Esophagus muscularis mucosa (tissue), 4 donors: ENCODE measurements at places on chromosomes 13 and 19. TPM values are rescaled to one million over a fixed set of nuclear protein-coding genes. Genes with fewer than 3 reads are reported as not detected.

- peaks cover 39% of the 10 kb centered on the region for H3K4me1 ChIP-seq
- no peaks in the 10 kb centered on the region for H3K36me3 ChIP-seq
- H3K4me3 ChIP-seq = no peak overlapping the region
- no peaks in the 10 kb centered on the region for H3K27me3 ChIP-seq
Observed at GRCh38 chr19:18294467-18294864, 13.0 kb upstream of the JUND start.

- no peaks in the 10 kb centered on the region for H3K4me1 ChIP-seq
- H3K27ac ChIP-seq = no peak overlapping the region
- H3K27me3 ChIP-seq = no peaks in the 10 kb centered on the region
- no peak overlapping the region for H3K4me3 ChIP-seq
- DNase-seq = no peak
Observed at GRCh38 chr13:97189928-97190327, 32.2 kb upstream of the MBNL2 start.

- H3K4me3 ChIP-seq = no peak overlapping the region
- H3K27me3 ChIP-seq = no peaks in the 10 kb centered on the region
- no peak for DNase-seq
- no peaks in the 10 kb centered on the region for H3K4me1 ChIP-seq
Observed at GRCh38 chr13:25541434-25542123, 169.8 kb downstream of the ATP8A2 start.

DNA sequence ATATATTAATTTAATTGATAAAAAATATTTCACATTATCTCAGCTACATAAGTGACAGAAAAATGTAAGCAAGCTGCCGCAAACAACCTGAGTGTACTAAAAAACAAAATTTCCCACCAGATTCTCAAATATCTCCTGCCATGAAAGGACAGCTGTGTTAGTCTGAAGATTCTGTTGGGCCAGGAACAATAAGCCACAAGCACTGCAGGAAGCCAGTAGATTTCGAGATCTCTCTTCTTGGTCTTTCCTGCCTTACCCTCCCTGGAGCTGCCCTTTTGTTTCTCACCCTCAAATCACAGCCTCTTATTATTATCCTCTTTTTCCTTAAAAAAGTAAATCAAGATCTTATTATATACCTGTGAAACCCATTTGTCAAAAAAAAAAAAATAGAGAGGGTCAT lies 165.6 kb downstream of the EFNB2 start:
- H3K27ac ChIP-seq = no peak overlapping the region
- no peak overlapping the region for H3K4me3 ChIP-seq
- no peaks in the 10 kb centered on the region for H3K36me3 ChIP-seq
- peaks cover 9% of the 10 kb centered on the region for H3K4me1 ChIP-seq
- no peaks in the 10 kb centered on the region for H3K27me3 ChIP-seq

DNA sequence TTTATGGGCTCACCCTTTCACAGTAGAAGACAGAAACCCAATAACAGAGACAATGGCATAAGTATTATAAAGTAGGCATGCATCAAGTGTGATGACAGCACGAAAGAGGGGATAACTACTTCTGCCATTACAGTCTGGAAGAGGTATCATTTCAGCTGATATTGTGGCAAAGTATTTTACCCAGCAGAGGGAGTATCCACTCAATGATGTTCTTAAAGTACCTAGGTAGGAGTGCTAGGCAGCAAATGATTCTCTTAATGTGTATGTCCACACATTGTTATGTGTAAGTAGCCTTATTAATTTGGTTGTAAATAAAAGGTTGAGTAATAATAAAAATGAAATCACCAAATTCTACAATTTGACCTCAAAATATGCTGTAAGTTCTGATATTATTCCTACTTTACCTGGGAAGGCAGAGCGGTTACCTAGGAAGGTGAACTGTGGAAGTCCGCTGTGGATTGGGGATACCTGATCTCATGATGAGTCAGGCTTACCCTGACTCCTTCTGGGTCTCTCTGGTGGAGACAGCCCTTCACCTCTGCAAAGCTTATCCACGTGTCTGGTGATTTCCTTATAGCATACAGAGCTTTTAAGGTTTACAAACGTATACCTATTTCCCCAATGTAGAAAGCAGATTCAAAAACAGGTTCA lies 4.1 kb upstream of the UBAC2 start:
- H3K27ac ChIP-seq = no peak overlapping the region
- DNase-seq = no peak
- H3K4me3 ChIP-seq = no peak overlapping the region
- H3K27me3 ChIP-seq = no peaks in the 10 kb centered on the region
- H3K4me1 ChIP-seq = peaks cover 12% of the 10 kb centered on the region

The TDRD3 gene
- total RNA-seq = 35.3 TPM

DNA sequence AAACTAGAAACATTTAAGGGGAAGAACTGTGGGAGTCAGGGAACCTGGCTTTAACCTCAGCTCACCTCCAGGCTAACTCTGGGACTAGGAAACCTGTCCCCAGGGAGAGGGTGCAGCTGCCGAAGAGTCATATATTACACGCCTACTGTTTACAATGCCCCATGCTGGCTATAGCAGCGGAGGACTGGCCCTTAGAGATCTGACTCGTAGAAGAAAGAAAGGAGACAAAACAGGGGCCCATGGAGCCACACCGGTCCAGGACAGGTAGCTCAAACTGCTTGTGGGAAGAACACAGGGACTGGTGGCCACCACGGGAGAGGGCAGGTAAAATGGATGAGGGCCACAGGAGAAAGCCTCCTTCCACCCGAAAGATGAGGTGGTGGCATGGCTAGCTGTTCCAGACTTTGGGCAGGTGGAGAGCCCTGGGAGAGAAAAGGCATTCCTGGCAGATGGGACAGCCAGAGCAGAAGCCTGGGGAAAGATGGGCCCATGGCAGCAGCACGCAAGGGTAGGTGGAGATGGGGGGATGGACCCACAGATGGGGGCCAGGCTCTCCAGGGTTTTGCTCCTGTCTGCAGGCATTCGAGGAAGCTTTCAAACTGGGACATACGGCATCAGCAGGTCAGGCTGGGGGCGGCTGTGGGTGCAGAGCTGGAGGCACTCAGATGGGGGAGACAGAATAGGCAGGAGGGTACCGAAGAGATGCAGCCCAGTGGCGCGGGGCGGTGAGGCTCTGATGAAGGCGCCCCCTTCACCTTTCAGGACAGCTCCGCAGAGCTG lies 69.5 kb downstream of the LATS2 start:
- no peaks in the 10 kb centered on the region for H3K27me3 ChIP-seq
- no peak for DNase-seq
- no peak overlapping the region for H3K27ac ChIP-seq
- H3K4me3 ChIP-seq = no peak overlapping the region
- H3K4me1 ChIP-seq = peaks cover 10% of the 10 kb centered on the region
- peaks cover 48% of the 10 kb centered on the region for H3K36me3 ChIP-seq

DNA sequence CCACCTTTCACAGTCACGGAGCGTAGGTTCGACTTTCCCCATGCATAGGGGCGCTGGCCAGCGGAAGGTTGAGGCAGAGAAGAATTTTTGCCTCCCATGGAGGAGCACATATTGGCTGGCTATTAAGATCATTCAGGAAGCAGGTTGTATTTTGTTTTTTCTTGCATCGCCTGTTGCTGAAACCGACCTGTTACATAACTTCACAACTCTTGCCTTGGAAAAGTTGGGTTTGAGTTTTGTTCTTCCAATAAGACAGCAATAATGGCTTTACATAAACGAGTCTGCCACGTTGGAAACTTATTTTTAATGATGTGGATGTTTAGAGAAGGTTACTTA lies 1.4 kb downstream of the UPF1 start:
- no peaks in the 10 kb centered on the region for H3K36me3 ChIP-seq
- H3K27ac ChIP-seq = peak overlapping the region; percentile 90
- H3K27me3 ChIP-seq = no peaks in the 10 kb centered on the region
- H3K4me3 ChIP-seq = peak overlapping the region; percentile 99

GRCh38 chr13:26601669-26602068 lies 44.2 kb downstream of the WASF3 start:
- no peaks in the 10 kb centered on the region for H3K27me3 ChIP-seq
- H3K36me3 ChIP-seq = no peaks in the 10 kb centered on the region
- H3K4me1 ChIP-seq = peaks cover 53% of the 10 kb centered on the region
- H3K4me3 ChIP-seq = no peak overlapping the region
- H3K27ac ChIP-seq = no peak overlapping the region

- no peaks in the 10 kb centered on the region for H3K4me1 ChIP-seq
- DNase-seq = no peak
- H3K4me3 ChIP-seq = no peak overlapping the region
- no peaks in the 10 kb centered on the region for H3K36me3 ChIP-seq
Observed at GRCh38 chr13:73397496-73398305, 338.9 kb downstream of the KLF5 start.

- no peak for DNase-seq
- no peak overlapping the region for H3K4me3 ChIP-seq
- peak overlapping the region; percentile 100 for H3K27ac ChIP-seq
- no peaks in the 10 kb centered on the region for H3K27me3 ChIP-seq
- H3K36me3 ChIP-seq = no peaks in the 10 kb centered on the region
Observed at GRCh38 chr19:3373971-3374368, 7.6 kb downstream of the NFIC start.

DNA sequence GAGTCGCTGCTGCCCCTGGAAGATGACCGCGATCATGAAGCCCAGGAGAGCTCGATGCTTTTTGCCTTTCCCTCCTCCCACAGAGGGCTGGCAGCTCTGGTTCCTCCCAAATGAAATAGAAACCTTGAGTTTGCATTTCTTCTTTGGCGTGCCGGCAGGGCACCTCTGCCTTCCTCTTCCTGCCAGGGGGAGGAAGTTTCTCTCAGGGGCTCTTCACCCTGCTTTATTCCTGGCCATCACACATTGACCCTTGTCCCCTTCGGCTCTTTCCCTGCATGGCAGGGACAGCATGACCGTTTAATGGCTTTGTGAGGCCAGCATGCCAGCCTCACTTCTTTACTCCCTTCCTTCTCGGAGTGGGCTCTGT lies 47.9 kb downstream of the ACTN4 start:
- DNase-seq = no peak
- H3K27me3 ChIP-seq = no peaks in the 10 kb centered on the region
- no peak overlapping the region for H3K4me3 ChIP-seq
- H3K4me1 ChIP-seq = peaks cover 100% of the 10 kb centered on the region
- no peaks in the 10 kb centered on the region for H3K36me3 ChIP-seq

- no peak within 1 kb of the TSS for H3K4me3 ChIP-seq
- no peak within 1 kb of the TSS for H3K27ac ChIP-seq
- H3K27me3 ChIP-seq = no peaks in the 10 kb centered on the region
- DNase-seq = no peak
- no peaks in the 10 kb centered on the region for H3K4me1 ChIP-seq
- no peaks in the 10 kb centered on the region for H3K36me3 ChIP-seq
Observed at GRCh38 chr19:2867025-2867991, at the start of gene ZNF556. Gene ZNF556 (plus strand): TSS chr19:2867335. CDS start chr19:2867422, 87 bp downstream.

DNA sequence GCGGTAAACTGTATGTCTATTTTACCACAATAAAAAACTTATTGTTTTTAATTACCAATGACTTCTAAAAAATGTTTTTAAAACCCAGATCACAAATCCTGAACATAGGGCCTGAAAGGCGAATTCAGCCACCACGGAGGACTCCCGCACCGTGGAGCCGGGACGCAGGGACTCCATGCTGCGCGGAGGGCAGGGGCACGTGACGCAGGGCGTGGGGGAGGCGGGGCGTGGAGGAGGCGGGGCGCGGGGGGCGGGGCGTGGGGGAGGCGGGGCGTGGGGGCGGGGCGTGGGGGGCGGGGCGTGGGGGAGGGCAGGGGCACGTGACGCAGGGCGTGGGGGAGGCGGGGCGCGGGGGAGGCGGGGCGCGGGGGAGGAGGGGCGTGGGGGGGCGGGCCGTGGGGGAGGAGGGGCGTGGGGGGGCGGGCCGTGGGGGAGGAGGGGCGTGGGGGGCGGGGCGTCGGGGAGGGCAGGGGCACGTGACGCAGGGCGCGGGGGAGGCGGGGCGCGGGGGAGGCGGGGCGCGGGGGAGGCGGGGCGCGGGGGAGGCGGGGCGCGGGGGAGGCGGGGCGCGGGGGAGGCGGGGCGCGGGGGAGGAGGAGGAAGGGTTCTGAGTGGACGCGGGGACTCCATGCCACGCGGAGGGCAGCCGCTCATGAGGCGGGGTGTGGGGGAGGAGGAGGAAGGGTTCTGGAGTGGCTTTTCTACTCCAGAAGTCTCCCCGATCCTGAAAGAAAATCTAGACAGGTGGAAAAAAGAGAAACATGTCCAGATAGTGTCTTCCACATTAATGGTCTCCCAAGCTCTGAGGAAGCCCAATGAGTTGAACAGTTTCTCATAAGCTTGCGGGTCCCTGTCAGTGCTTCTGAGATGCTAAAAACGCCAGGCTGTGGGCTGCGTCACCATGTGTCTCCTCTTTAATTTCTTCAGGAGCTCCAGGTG lies 4.4 kb upstream of the PROZ start:
- DNase-seq = peak; percentile 95
- H3K4me1 ChIP-seq = peaks cover 18% of the 10 kb centered on the region
- H3K4me3 ChIP-seq = peak overlapping the region; percentile 55
- no peaks in the 10 kb centered on the region for H3K27me3 ChIP-seq

DNA sequence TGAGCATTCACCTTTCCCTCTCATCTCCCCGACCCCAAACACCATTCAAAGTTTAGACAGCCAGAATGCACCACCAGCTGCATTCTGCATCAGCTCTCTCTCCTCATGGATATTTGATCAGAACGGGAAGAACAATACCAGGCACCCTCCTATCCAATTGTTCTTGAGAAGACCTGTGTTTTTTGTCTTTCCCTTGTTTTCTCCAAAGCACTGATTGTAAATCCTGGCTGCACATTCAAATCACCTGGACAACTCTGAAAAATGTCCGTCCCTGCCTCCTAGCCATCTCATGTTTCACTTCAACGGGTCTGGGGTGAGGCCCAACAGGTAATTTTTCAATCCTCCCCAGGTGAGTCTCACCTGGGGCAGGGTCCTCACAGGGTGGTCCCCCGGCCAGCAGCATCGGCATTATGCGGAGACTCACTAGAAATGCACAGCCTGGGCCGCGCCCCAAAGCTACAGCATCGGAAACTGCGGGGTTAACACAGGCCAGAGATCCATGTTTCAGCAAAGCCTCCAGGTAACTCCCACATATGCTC lies 5.5 kb downstream of the IRS2 start:
- DNase-seq = peak; percentile 60
- peak overlapping the region; percentile 98 for H3K4me3 ChIP-seq
- H3K27ac ChIP-seq = peak overlapping the region; percentile 98
- H3K36me3 ChIP-seq = peaks cover 24% of the 10 kb centered on the region

DNA sequence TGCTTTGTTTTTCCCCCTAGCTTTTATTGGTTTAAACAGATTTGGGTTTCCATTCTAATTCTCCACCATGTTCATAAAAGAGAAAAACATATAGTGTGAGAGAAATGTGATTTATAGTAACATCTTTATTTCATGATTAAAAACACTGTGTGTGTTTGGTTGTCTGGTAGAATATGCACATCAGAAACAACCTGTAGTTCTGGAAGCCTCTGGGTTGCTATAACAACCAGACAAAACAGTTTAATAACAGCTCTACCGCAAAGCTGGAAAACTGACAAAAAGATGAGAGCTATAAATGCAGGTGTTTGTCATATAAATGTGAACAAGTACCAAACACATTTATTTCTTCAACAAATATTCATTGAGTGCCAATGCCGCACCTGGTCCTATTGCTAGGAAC lies 9.8 kb downstream of the KBTBD6 start:
- H3K4me1 ChIP-seq = no peaks in the 10 kb centered on the region
- H3K27ac ChIP-seq = no peak overlapping the region
- no peak for DNase-seq
- no peak overlapping the region for H3K4me3 ChIP-seq
- no peaks in the 10 kb centered on the region for H3K27me3 ChIP-seq
- no peaks in the 10 kb centered on the region for H3K36me3 ChIP-seq

The ZNF681 gene
- 0.99 TPM for total RNA-seq

GRCh38 chr13:19673473-19674430 lies 40.3 kb downstream of the MPHOSPH8 start:
- H3K27ac ChIP-seq = no peak overlapping the region
- no peak for DNase-seq
- H3K4me3 ChIP-seq = no peak overlapping the region
- no peaks in the 10 kb centered on the region for H3K27me3 ChIP-seq
- H3K36me3 ChIP-seq = peaks cover 37% of the 10 kb centered on the region
